ENCODE measurements at places on chromosomes 5 and 9. TPM values are rescaled to one million over a fixed set of nuclear protein-coding genes. Genes with fewer than 3 reads are reported as not detected.

The ELAVL2 gene
- under 0.01 TPM for total RNA-seq

The GAS1 gene
- total RNA-seq: 48.3 TPM

The RNF180 gene
- 0.63 TPM for total RNA-seq

The IPO11 gene
- 22.7 TPM for total RNA-seq

The ARID3C gene
- total RNA-seq: not detected

The PCDHGB3 gene
- 5.1 TPM for total RNA-seq

The SLC12A7 gene
- total RNA-seq: 7.3 TPM

The IRX4 gene
- not detected for total RNA-seq

The PCDHA7 gene
- total RNA-seq: 0.47 TPM

The FAM153A gene
- total RNA-seq: not detected

The ORM1 gene
- total RNA-seq: not detected

The EPB41L4A gene
- 0.09 TPM for total RNA-seq

The VLDLR gene
- 17.3 TPM for total RNA-seq

The PCDH12 gene
- under 0.01 TPM for total RNA-seq

The NMUR2 gene
- total RNA-seq: not detected

The KLF4 gene
- 24.7 TPM for total RNA-seq
